H9 (cell line): ENCODE measurements at places on chromosomes 1 and 21. TPM values are rescaled to one million over a fixed set of nuclear protein-coding genes. Genes with fewer than 3 reads are reported as not detected.
A peak's percentile ranks its signal among the peaks of the same experiment; 100 is the strongest.

The HSPB7 gene
- not detected in 2 replicates for total RNA-seq

The SAMD13 gene
- total RNA-seq = 0.61 and 0.97 TPM in 2 replicates

- peaks cover 19% of the 10 kb centered on the region for H3K36me3 ChIP-seq
- no peak overlapping the region for H3K4me3 ChIP-seq
- DNase-seq = no peak
- no peak overlapping the region for H3K27ac ChIP-seq
Measured at GRCh38 chr21:43786807-43787440, 2.5 kb upstream of the RRP1 start.

DNA sequence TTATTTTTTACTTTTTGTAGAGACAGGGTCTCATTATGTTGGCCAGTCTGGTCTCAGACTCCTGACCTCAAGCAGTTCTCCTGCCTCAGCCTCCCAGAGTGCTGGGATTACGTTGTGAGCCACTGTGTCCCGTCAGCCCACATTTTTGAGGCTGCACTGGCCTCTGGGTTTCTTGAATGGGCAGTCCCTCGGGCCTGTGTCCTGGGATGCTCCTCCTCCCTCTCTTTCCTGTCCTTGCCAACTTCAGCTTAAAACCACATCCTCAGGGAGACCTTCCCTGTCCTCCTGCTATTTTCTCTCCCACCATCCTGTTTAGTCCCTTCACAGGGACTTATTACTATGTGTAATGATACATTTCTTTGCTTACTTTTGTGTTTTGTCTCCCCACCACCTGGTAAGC lies 31.4 kb upstream of the LYST start:
- H3K4me1 ChIP-seq = peaks cover 3% of the 10 kb centered on the region; the same call in 1 of the 2 replicates
- no peak overlapping the region for H3K27ac ChIP-seq
- no peaks in the 10 kb centered on the region for H3K27me3 ChIP-seq
- no peaks in the 10 kb centered on the region for H3K36me3 ChIP-seq
- no peak overlapping the region for H3K4me3 ChIP-seq

The DNAJC28 gene
- 3.4 and 3.7 TPM in 2 replicates for total RNA-seq

- no peaks in the 10 kb centered on the region for H3K36me3 ChIP-seq
- no peak overlapping the region; the same call in 2 of the 3 replicates for H3K4me3 ChIP-seq
- DNase-seq = peak; percentile 72
- no peaks in the 10 kb centered on the region; the same call in 1 of the 2 replicates for H3K4me1 ChIP-seq
Measured at GRCh38 chr21:44892536-44893277, 19.2 kb upstream of the PTTG1IP start.

- no peaks in the 10 kb centered on the region; the same call in 2 of the 3 replicates for H3K36me3 ChIP-seq
- H3K4me3 ChIP-seq = peak overlapping the region; percentile 89
- DNase-seq = no peak
- H3K4me1 ChIP-seq = peaks cover 5% of the 10 kb centered on the region; the same call in 1 of the 2 replicates
Measured at GRCh38 chr1:244046907-244047611, 4.0 kb upstream of the ZBTB18 start.
